Endothelial cell (in vitro differentiated cells): ENCODE measurements at places on chromosomes 4 and X.
A peak's percentile ranks its signal among the peaks of the same experiment; 100 is the strongest.

DNA sequence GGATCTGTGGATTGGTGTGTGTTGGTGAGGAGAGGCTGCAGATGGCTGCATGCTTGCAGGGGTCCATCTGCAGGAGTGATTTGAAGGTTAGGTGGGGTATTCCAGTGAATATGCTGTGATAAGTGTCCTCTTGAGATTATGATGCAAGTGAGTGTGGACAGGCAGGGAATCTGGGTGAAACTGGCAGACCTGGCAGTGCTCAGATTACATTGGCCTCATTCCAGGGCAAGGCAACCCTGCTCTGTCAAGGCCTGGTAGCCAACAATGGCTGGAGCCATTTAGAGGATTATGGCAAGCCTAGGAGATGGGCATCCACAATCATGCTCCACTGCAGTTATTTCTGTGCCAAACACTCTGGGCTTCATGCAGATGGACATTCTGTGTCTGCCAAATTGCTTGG, 113.9 kb downstream of the RTL3 start:
- no peak for DNase-seq

DNA sequence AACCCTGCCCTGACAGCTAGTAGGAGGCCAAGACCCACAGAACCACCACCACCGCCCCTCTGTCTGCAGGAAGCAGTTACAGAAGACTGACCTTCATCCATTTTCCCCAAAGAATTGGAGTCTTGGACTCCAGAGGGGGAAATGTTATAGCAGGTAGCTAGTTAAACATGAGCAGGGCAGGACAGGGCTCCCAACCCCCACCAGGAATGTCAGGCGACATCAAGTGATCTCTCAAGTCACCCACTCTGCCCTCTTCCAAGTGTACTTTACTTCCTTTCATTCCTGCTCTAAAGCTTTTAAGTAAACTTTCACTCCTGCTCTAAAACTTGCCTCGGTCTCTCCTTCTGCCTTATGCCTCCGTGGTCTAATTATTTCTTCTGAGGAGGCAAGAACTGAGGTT, 17.1 kb upstream of the AADAT start:
- no peak for DNase-seq

GRCh38 chr4:140018931-140019618, 134.9 kb downstream of the MAML3 start:
- no peak for DNase-seq

DNA sequence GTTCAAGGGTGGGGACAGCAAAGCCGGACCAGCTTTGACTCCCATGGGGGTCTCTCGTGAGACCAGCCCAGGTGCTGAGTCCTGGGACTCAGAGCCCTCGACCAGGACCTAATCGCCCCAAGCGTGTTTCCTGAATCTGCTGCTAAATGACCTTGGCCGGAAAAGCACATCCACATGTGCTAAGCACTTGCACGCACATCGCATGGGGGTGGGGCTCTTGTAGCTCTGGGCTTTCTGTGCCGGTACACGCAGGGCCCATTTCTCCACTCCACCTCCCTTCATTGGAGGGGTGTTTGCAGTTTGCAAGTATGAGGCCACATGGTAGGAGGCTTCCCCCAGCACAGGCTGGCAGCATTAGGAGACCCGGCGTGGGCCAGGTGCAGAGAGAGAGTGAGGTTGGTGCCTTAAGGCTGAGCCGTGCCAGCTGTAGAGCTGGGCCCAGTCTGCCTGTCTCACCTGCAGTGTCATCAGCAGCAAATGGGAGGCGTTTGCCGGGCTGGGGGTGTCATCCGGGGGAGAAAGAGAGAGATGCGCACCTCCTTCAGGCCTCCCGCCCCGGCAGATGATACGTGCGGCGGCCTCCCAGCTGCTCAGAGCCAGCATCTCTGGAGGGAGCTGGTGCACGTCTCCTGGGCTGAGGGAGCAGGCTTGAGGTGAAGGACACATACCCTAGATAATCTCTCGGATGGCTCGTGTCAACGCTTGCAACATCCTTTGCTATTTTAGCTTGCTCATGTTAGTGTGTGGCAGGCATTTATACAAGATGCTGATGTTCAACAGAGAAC, 45.2 kb upstream of the CLCN4 start:
- no peak for DNase-seq

DNA sequence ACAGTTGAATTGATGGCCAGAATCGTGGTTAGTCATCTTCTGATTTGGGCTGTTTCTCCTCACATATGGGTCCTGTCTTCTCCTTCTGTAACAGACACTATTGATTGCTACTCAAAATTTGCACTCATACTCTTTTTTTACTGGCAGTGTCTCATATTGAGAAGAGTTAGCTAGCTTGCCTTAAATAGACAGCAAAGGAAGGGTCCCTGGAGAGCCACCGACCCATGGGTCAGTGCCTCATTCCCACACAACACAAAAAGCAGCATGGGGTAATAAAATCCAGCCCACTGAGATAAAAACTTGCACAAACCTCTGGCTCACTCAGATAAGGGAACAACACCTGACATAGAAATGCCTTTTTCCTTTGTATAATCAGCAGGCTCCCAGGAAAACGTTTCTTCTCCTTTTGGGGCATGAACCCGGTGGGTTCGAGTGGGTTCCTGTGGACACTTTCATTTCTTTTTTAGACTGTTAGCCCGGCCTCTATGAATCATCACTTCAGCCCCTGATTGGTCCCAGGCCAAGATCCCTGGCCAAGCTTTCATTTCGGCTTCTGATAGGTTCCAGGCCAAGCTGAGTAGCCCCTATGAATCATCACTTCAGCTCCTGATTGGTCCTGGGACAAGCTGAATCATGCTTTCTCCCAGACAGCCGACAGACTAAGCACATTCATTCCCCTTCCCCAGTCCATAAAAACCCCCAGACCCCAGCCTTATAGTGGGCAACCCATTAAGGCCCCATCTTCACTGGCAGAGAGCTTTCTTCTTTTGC, 408.1 kb downstream of the DCAF12L2 start:
- DNase-seq, result no peak

- peak; percentile 44 for DNase-seq
Observed at GRCh38 chr4:74370912-74371311, 6.0 kb downstream of the EREG start.

- no peak for DNase-seq
Observed at GRCh38 chr4:105979506-105979905, 84.2 kb downstream of the NPNT start.
